Trophoblast cell (in vitro differentiated cells and primary cell): ENCODE measurements at places on chromosomes 3 and 15.

- no peaks in the 10 kb centered on the region for H3K27me3 ChIP-seq
- H3K27ac ChIP-seq: no peak overlapping the region
- no peak for DNase-seq
- H3K4me1 ChIP-seq: no peaks in the 10 kb centered on the region
- no peak overlapping the region for H3K4me3 ChIP-seq
These were observed 217.3 kb upstream of the GOLIM4 start for GRCh38 chr3:168312984-168313383.

- DNase-seq: no peak
- H3K27ac ChIP-seq: peak overlapping the region; percentile 87
- no peaks in the 10 kb centered on the region for H3K36me3 ChIP-seq
- no peak overlapping the region for H3K4me3 ChIP-seq
These were observed 399.1 kb upstream of the TBL1XR1 start for GRCh38 chr3:177596248-177596815.

GRCh38 chr3:136835089-136835812 is 16.3 kb downstream of the SLC35G2 start:
- H3K4me3 ChIP-seq: no peak overlapping the region
- no peak for DNase-seq
- peaks cover 2% of the 10 kb centered on the region for H3K36me3 ChIP-seq
- no peak overlapping the region for H3K27ac ChIP-seq
- H3K4me1 ChIP-seq: no peaks in the 10 kb centered on the region

- no peak overlapping the region for H3K27ac ChIP-seq
- no peaks in the 10 kb centered on the region for H3K36me3 ChIP-seq
- DNase-seq: no peak
- H3K4me1 ChIP-seq: no peaks in the 10 kb centered on the region
- no peaks in the 10 kb centered on the region for H3K27me3 ChIP-seq
These were observed 145.5 kb upstream of the SYNPR start for GRCh38 chr3:63132461-63133250.

DNA sequence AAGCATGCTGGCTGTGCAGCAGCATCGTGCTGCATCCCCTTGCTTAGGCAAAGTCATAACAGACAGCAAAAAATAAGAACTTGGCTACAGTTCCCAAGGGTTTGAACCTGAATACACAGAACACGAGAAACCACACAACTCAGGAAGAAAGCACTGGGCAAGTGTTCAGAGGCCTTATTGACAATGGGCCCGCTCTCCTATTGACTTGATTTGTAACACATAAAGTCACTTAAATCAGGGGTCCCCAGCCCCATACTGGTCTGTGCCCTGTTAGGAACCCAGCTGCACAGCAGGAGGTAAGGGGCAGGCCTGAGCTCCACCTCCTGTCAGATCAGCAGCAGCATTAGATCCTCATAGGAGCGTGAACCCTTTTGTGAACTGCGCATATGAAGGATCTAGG is 145.1 kb downstream of the LSAMP start:
- H3K27me3 ChIP-seq: no peaks in the 10 kb centered on the region
- no peaks in the 10 kb centered on the region for H3K4me1 ChIP-seq
- DNase-seq: no peak
- no peak overlapping the region for H3K27ac ChIP-seq
- no peaks in the 10 kb centered on the region for H3K36me3 ChIP-seq
- no peak overlapping the region for H3K4me3 ChIP-seq

DNA sequence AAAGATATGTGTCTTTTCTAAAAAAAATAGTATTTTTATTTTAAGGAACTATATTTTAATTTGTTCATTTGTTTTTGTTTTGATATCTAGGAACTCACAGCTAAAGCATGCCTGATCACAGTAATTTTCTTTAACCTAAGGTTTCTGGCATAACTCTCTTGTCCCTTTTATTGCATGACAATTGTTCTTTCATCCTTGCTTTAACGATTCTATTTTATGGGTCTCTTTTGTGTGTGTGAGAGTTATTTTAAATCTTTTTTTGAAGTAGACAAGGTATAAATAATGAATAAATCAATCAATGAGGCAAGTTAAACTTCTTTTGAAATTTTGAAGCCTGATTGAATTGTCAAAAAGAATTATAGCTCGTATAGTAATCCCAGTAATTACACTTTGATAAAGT is 747.8 kb upstream of the GOLIM4 start:
- H3K27me3 ChIP-seq: no peaks in the 10 kb centered on the region
- H3K27ac ChIP-seq: no peak overlapping the region
- no peak for DNase-seq
- no peaks in the 10 kb centered on the region for H3K36me3 ChIP-seq
- H3K4me1 ChIP-seq: no peaks in the 10 kb centered on the region

GRCh38 chr3:129890125-129890524 is 3.4 kb downstream of the TMCC1 start:
- no peak overlapping the region for H3K4me3 ChIP-seq
- peaks cover 2% of the 10 kb centered on the region for H3K4me1 ChIP-seq
- no peak for DNase-seq
- H3K27ac ChIP-seq: no peak overlapping the region
- peaks cover 1% of the 10 kb centered on the region for H3K36me3 ChIP-seq
- H3K27me3 ChIP-seq: no peaks in the 10 kb centered on the region

DNA sequence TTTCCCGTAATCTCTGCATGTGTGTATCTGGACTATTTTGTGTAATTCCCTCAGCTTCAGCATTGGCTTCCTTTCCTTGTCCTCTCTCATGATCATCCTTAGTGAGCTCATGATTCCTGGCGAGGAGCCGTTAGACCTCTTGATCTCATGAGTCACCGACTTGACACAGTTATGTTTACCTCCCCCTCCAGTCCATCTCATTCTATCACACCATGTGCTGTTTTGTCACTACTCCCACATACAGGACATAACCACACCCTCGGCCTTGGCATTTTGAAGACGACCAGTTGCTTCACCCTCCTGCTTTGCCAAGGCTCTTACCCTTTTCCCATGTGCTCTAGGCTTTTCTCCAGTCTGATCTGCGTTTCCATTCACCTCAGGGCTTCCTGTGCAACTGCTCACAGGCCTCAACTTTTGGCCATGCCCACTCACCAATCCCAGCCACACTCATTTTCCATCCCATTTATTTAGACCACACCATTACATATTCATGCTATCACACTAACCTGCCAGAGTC is 41.5 kb downstream of the CP start:
- no peaks in the 10 kb centered on the region for H3K27me3 ChIP-seq
- no peak overlapping the region for H3K27ac ChIP-seq
- DNase-seq: peak; percentile 66
- H3K4me1 ChIP-seq: peaks cover 3% of the 10 kb centered on the region

- no peak overlapping the region for H3K4me3 ChIP-seq
- DNase-seq: no peak
- H3K27ac ChIP-seq: no peak overlapping the region
- no peaks in the 10 kb centered on the region for H3K27me3 ChIP-seq
- no peaks in the 10 kb centered on the region for H3K36me3 ChIP-seq
These were observed 413.9 kb upstream of the MDFIC2 start for GRCh38 chr3:70726096-70726938.

DNA sequence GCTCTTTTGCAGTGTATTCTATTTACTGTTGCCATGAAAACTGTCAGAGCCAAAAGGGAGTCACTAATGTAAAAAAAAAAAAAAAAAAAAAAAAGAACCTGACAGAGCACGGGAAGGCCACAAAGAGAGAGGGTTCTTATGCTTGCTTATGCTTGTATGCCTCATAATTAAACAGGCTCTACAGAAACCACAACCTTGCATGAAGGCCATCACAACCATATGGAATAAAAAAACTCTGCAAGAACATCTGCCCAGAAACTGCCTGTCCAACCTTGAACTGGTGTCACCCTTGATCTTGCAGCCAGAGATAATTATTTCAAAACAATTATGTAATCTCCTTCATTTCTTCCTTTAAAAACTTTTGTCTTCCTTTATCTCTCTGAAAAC is 50.1 kb downstream of the CFAP20DC start:
- H3K27ac ChIP-seq: no peak overlapping the region
- H3K27me3 ChIP-seq: no peaks in the 10 kb centered on the region
- H3K36me3 ChIP-seq: no peaks in the 10 kb centered on the region
- no peak for DNase-seq

DNA sequence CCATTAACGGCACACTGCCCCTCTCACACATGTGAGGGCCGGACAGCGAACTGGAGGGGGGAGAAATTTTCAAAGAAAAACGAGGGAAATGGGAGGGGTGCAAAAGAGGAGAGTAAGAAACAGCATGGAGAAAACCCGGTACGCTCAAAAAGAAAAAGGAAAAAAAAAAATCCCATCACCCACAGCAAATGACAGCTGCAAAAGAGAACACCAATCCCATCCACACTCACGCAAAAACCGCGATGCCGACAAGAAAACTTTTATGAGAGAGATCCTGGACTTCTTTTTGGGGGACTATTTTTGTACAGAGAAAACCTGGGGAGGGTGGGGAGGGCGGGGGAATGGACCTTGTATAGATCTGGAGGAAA is 1.5 kb downstream of the SOX2 start:
- H3K27ac ChIP-seq: no peak overlapping the region
- no peaks in the 10 kb centered on the region for H3K36me3 ChIP-seq
- H3K4me3 ChIP-seq: peak overlapping the region; percentile 72
- H3K27me3 ChIP-seq: peaks cover 23% of the 10 kb centered on the region

GRCh38 chr15:39084674-39085530 is 496.0 kb upstream of the THBS1 start:
- peak; percentile 6 for DNase-seq
- H3K36me3 ChIP-seq: no peaks in the 10 kb centered on the region
- H3K4me1 ChIP-seq: no peaks in the 10 kb centered on the region

GRCh38 chr3:196232154-196232881 is 16.0 kb downstream of the SLC51A start:
- peak; percentile 12 for DNase-seq
- H3K27me3 ChIP-seq: no peaks in the 10 kb centered on the region
- H3K4me1 ChIP-seq: no peaks in the 10 kb centered on the region
- H3K36me3 ChIP-seq: peaks cover 5% of the 10 kb centered on the region
- H3K4me3 ChIP-seq: no peak overlapping the region
- H3K27ac ChIP-seq: no peak overlapping the region

DNA sequence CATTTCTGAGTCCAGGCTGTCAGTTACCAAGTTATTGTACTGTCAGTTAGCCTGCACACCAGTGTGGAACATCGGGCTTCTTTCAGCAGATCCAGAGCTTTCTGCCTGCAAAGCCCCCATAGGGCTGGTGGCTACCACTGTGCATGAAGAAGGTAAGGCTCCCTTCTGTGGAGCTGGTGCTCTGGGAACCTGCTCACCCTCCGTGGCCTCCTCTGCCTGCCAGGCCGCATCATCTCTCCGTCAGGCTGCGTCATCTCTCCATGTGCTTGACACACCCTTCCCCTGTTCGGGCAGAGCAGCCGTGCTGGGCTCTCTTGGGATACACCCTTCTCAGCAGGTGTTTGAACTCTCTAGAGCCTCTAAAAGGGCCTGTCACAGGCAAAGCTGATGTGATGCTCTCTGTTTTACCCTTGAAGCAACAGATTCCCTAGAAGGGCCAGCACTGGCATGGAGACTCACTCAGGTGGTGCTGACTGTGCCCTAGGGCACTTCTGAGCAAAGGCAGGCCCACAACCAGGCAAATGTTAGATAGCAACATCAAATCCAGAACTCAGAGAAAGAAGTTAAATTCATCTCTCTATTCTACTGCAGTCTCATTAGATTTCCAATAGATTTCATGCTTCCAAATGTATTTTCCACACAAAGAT is 261.1 kb downstream of the EPHB1 start:
- no peak overlapping the region for H3K4me3 ChIP-seq
- no peaks in the 10 kb centered on the region for H3K36me3 ChIP-seq
- H3K27me3 ChIP-seq: no peaks in the 10 kb centered on the region
- H3K27ac ChIP-seq: no peak overlapping the region
- no peak for DNase-seq

GRCh38 chr15:82663186-82663600 is 16.0 kb upstream of the CPEB1 start:
- DNase-seq: peak; percentile 72
- H3K36me3 ChIP-seq: no peaks in the 10 kb centered on the region
- no peak overlapping the region for H3K27ac ChIP-seq
- H3K4me3 ChIP-seq: no peak overlapping the region

DNA sequence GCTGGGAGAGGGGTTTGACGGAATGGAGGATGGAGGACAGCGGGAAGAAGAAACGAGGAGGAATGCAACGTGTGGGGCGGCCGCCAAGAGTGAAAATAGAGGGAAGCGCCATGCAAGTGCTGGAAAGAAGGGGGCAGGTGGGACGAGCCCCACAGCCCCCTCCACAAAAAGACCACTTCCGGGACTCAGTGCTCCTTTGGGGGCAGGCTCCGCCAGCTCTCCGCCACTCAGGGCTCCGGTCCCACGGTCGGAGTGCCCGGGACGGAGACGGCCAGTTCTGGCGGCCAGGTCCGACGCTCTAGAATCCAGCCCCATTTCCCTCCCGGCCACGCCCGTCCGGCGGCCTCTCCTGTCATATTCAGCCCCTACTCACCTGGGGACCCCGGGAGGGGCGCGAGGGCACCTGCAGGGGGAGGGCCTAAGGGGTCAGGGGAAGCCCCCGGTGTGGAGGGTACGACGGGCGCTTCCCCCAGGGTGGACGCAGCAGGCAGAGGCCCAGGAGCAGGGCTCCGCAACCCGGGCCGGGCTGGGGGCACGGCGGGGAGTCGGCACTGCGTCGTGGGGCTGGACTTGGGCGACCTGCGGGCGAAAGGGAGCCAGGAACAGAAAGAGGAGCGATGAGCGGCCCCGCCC is 25.5 kb upstream of the CSPG4 start:
- peaks cover 11% of the 10 kb centered on the region for H3K4me1 ChIP-seq
- peak overlapping the region; percentile 72 for H3K4me3 ChIP-seq
- H3K27ac ChIP-seq: no peak overlapping the region
- peak; percentile 25 for DNase-seq

GRCh38 chr15:65869954-65870871 is 922 bp downstream of the RAB11A start:
- peak; percentile 68 for DNase-seq
- H3K27ac ChIP-seq: peak overlapping the region; percentile 76
- H3K27me3 ChIP-seq: no peaks in the 10 kb centered on the region
- peak overlapping the region; percentile 91 for H3K4me3 ChIP-seq
- H3K36me3 ChIP-seq: peaks cover 8% of the 10 kb centered on the region

DNA sequence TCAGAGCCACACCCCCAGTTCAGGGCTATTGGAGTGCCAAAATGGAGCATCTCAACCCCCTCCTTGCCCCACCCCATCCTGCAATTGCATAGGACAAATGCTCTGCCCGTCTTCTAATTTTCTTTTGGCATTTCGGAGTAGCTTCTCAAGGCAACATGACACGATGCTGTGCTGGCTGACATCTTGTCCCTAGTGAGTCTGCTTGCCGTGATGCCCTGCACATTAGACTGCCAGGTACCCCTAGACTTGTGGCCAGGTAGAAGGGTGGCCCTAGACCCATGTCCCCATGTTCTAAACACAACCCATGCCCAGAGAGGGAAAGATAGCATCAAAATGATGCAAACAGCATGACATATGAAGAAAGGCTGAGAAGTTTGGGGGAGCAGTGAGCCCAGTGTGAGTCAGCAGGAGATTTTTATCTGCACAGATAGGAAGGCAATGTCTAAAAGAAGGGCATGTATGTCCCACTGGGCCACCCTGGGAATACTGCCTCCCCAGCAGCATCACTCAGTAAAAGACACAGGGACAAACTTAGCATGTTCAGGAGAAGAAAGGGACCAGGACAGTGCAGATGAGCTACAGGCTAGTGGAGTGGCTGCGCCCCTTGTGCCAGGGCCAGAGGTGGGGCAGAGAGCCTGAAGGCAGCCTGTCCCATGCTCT is 36.8 kb downstream of the CA12 start:
- H3K36me3 ChIP-seq: no peaks in the 10 kb centered on the region
- peaks cover 2% of the 10 kb centered on the region for H3K4me1 ChIP-seq
- peak overlapping the region; percentile 8 for H3K4me3 ChIP-seq
- no peaks in the 10 kb centered on the region for H3K27me3 ChIP-seq
- no peak for DNase-seq

GRCh38 chr15:47496343-47497185 is 220.7 kb upstream of the SEMA6D start:
- H3K4me1 ChIP-seq: no peaks in the 10 kb centered on the region
- H3K27ac ChIP-seq: no peak overlapping the region
- no peaks in the 10 kb centered on the region for H3K27me3 ChIP-seq
- H3K36me3 ChIP-seq: no peaks in the 10 kb centered on the region
